ENCODE measurements at places on chromosomes 1 and 21.

DNA sequence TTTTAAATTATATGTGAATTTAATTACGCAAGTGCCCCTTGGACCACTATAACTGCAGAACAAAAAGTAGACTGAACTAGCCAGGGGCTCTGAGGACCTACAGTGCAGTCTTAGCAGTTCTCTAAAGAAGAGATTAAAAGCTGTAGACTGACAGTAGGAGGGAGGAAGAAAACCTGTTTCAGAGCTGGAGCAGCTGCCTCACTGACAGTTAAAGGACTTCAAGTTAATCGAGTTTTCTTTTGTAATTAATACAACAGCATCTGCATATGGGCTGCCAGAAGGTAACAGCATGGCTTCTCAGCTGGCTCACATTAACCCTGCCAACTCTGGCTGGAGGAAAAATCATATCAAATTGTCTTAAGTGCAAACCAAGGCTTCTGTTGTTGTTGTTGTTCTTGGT lies 19.9 kb downstream of the DSTYK start:
- DNase-seq: no peak

GRCh38 chr1:186212568-186213224 lies 162.4 kb downstream of the TPR start:
- DNase-seq: peak; percentile 54

GRCh38 chr1:209586221-209586740 lies 2.8 kb downstream of the CAMK1G start:
- DNase-seq: no peak

- no peak for DNase-seq
These were observed 25.9 kb downstream of the SZRD1 start for GRCh38 chr1:16392740-16393569.

GRCh38 chr1:9687874-9688582 lies 36.5 kb downstream of the PIK3CD start:
- no peak for DNase-seq

DNA sequence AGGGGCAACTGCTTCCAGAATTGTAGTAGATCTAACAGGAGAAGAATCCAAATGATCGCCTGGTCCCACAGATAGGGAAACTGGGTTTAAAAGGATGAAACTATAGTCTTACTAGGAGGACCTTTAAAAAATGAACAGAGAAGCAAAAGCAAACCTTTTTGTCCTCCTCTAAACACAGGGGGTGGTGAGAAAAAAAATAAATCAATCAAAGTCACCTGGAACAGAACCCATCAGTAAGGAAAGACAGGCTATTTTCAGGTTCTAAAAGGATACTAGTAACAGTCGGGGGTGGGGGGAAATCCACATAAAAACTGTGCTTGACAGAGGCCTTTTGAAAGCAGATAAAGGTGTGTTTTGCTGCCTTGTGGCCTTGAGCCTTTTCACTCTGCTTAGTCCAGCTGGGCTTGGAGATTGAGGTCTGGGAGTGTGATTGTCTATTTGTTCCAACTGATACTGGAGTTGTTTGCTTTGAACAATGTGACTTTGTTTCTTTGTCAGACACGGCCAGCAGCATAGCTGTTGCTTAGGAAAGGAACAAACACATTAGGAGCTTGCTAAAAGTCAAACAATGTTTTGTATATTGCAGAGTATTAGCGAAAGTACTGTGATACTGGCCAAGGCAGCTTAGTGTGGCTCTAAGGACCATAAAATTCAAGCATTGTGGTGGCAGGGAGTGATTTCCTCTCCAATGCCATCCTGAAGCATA lies 141.1 kb upstream of the IRF2BP2 start:
- peak; percentile 59 for DNase-seq

GRCh38 chr21:43853851-43854772 lies 10.9 kb upstream of the AGPAT3 start:
- no peak for DNase-seq

DNA sequence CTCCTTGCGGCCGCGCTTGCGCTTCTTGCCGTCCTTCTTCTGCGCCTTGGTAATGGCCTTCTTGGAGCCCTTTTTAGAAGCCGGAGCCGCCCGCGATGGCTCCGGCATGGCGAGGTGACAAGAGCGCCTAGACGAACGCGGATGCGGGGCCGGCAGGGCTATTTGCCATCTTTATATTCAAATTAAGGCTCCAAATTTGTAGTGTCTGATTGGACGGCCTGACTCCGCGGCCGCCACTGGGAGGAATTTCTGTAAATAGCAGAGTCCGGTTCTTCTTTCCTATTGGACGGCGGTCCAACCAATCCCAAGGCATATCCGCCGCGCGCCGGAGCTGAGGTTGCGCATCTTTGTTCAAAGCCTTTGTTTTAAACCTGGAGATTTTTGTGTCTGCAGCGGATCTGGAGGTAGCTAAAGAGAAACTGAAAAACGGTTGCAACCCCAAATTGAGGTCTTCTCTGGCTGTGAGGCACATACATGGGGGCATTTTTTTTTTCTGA lies 22.6 kb upstream of the RNF187 start:
- DNase-seq: peak; percentile 76

GRCh38 chr1:64469116-64469976 lies 583 bp upstream of the CACHD1 start:
- DNase-seq: no peak

GRCh38 chr1:188517139-188517538 lies 1688.4 kb downstream of the PLA2G4A start:
- no peak for DNase-seq

DNA sequence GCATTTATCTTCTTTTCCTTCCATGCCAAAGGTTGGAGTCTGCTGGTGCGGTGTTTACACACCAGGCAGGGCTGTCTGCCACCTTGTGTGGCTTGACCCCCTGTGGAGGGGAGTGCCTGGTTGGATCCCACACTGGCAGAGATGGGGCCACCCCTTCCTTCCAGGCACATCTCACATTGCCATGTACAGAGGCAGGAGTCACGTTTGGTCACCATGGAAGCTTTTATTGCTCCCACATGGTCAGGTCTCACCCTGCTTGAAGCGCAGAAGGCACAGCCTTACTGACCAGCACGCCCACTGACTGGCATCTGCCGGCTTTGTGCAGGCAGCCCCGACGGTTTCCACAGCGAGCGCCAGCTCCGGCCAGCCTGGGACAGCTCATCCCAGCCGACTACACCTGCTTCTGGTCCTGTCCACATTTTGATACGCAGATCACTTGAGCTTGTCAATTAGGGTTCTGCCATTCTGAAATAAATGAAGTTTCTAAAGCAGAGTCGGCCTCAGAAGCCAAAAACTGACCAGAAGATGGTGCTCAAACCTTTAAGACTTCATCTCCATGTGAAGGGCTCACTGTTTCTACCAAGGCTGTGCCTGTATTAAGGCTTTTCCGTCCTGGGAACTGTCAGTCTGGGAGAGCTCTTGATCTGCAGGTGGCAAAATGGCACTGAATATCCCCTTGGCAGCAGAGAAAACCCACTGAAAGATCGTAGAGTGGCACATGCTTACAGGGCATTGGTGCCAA lies 35.6 kb upstream of the EPHA8 start:
- peak; percentile 95 for DNase-seq

- DNase-seq: no peak
These were observed 38.0 kb downstream of the SLC1A7 start for GRCh38 chr1:53104289-53104913.

- DNase-seq: no peak
These were observed 2.6 kb downstream of the EFHD2 start for GRCh38 chr1:15412175-15412800.

- no peak for DNase-seq
These were observed 15.5 kb upstream of the FAM131C start for GRCh38 chr1:16088996-16089395.

DNA sequence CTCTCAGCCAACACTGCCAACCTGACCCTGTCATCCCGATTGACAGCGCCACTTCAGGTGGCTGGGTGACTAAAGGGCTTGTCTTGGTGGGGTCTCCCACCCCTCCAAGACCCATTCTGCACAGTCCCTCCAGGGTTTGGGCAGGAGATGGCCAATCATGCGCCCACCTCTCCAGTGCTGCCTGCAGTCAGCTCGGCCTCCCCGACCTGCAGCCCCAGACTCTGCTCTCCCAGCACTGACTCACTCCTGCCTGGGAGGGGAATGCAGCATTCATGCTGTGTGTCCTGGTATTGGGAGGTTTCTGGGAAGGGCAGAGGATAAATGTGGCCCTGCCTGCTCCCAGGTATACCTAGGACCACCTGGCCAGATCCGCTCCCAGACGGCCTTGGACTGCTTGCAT lies 9.7 kb downstream of the TMEM81 start:
- no peak for DNase-seq

GRCh38 chr1:48661726-48662463 lies 114.8 kb downstream of the BEND5 start:
- DNase-seq: peak; percentile 60

- DNase-seq: no peak
These were observed 226.6 kb upstream of the ZRANB2 start for GRCh38 chr1:71307451-71307850.

DNA sequence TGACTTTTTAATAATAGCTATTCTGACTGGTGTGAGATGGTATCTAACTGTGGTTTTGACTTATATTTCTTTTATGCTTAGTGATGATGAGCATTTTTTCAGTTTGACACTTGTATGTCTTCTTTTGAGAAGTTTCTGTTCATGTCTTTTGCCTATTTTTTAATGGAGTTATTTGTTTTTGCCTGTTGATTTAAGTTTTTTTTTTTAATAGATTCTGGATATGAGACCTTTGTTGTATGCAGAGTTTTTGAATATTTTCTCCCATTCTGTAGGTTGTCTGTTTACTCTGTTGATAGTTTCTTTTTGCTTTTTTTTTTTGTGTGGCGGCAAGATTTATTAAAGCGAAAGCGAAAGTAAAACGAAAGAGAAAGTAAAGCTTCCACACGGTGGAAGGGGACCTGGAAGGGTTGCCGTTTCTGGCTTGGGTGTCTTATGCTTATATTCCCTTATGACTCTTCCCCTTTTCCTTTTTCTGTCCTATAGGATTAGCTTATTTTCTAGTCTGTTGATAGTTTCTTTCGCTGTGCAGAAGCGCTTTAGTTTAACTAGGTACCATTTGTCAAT lies 67.6 kb downstream of the TBX19 start:
- no peak for DNase-seq

GRCh38 chr1:178706432-178706831 lies 18.6 kb upstream of the RALGPS2 start:
- DNase-seq: no peak

DNA sequence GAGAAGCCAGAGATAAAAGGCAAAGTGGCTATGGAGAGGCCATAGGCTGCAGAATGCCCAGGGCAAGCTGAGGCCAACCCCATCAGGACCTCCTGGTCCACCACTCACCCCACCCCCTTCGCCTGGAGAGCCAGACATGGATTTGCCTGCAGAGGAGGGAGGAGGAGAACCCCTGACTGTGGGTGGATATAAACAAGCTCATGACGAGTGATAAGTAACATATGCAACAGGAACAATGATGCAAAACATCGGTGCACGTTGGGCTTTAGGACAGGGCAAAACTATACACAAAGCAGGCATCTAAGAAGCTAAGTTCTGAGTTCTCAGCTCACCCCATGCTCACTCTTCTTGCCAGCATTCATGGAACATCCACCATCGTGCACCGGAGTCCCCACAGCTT lies 150.3 kb downstream of the ETS2 start:
- no peak for DNase-seq

- no peak for DNase-seq
These were observed 98.9 kb downstream of the RGS2 start for GRCh38 chr1:192907545-192908243.

DNA sequence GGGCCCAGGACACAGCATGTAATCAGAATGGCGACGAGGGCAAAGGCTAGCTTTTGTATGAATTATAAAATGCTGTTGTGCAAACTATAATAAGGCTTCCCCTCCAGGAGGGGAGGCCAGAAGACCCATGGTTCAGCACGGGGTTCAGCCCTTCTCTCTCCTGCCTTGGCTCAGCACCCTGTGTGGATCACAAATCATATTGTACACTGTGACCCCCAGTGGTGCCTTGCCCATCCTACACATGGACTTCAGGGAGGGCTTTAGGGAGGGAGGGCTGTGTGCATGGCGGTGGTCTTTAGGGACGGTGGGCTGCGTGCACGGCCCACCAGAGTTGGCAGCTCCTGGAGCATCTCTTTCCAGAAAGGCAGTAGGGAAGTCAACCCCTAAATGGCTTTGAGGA lies 120.8 kb upstream of the TNR start:
- no peak for DNase-seq

DNA sequence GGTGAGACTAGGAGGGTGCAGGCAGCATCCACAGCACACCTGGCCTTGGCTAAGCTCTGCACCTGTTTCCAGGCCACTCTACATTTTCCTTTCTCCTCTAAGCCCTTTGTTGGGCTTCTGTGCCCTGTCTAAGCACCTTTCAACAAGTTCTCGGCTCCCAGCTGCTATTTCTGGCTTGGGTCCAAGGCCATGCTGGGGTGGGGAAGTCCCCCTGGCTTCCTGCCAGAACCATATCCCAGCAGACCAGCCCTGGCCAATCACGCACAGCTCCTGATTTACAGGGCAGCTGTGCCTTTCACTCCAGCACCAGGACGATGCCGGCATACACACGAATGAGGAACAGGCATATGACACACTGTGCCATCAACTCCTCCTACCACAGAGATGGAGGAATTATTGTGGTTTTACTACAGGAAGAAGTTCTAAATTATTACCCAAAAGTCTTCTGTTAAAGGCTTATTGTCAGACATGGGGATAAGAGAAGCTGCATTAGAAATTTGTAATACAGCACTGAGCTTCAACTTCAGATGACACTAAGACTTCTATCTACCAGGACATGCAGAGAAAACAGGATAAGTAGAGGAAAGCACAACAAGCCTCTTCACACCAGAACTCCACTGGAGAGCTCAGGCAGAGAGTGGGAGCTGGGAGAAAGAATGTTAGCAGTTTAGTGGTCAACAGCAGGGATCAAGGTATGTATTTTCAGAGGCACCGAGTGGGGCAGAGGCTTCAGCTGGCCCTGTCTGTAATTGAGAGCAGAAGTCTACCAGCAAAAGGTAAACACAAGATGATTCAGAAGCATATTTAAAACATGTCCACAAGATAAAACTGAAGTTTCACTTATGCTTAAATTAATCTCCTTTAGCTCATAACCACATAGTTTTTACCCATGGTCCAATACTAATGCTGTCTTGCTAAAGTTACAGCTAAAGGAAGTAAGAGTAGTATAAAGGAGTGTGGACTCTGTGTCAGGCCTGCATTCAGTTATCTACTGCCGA lies 37.4 kb downstream of the TRIT1 start:
- DNase-seq: peak; percentile 98

DNA sequence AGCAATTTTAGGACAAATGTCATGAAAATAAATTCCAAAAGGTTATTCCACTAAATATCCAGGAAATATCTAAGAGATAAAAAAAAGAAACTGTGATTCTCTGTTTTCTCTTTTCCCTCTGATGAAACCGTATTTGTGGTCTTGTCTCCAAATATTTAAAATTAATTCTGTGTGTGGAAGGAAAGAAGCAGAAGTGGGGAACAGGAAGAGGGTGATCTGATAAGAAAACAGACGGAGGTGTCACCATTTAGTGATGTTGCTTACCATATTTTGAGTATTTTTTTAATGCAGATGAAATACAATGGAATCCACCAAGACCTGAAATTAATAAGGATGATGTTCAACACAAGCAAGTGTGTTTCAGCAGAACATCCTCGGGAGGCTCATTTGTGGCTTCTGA lies 29.6 kb downstream of the CLCA1 start:
- no peak for DNase-seq

- DNase-seq: no peak
These were observed 1.2 kb upstream of the WNT3A start for GRCh38 chr1:228005511-228006033.

- DNase-seq: no peak
These were observed 308.5 kb downstream of the LMX1A start for GRCh38 chr1:165047994-165048393.

GRCh38 chr1:86645851-86646250 lies 58.5 kb upstream of the SH3GLB1 start:
- no peak for DNase-seq

Data from COR-L47 (cell line).